Glutamatergic neuron (in vitro differentiated cells): ENCODE measurements at places on chromosomes 4 and X.

GRCh38 chr4:73822389-73822788 is 14.1 kb upstream of the CXCL6 start:
- no peak for DNase-seq

DNA sequence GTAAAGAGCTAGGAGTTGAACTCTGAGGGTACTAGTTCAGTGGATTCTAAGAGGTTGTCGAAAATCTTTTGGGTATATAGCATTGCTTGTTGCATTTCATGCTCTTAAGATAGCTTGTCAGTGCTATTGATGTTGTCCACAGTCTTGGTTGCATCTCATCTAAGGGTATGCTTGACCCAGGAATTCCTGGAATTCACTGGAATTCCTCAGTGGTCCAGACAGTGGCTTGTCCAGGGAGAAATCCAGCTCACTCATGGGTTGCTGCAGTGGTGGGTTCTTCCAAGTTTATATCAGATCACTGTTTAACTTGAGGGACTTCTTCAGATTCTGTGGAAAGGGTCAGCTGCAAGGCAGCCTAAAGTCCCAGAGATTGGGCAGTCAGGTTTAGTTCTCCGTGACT is 29.8 kb upstream of the SMARCAD1 start:
- DNase-seq: no peak

DNA sequence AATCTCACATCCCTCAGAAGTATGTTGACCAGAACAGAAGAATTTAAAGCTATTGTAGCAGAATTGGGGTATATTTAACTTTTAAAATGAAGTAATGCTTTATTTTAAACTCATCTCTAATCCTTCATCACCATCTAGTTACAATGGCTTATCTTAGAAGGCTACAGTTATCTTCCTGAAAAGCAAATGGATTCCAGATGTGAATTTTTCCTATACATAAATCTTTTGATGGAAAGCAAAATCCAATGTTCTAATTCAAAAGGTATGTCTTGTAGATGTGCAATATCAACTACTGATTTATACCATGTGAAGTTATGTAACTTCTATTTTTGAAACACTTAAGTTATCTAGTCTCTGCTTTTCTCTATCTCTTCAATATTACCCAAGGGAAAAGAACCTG is 47.6 kb downstream of the CCNG2 start:
- DNase-seq: no peak

DNA sequence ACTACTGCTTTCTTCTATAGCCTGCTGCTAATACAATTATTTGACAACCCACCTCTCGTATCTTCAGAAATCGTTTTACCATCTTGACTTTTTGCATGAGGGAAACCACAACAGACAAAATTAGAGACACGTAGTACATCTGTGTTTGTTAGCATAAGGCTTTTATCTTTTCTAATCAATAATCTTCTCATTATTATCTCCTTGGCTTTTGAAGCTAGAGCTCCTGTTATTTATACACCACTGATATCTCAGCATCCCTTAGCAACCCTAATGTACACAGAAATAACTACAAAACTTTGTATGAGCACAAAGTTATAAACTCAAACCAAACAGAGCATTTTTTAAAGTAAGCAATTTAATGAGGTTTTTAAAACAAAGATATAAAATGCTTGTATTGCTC is 39.7 kb downstream of the CORIN start:
- no peak for DNase-seq

- DNase-seq: no peak
Observed at GRCh38 chrX:131764216-131764615, 220.3 kb downstream of the OR13H1 start.

- no peak for DNase-seq
Observed at GRCh38 chrX:13750812-13751211, 16.3 kb downstream of the OFD1 start.

DNA sequence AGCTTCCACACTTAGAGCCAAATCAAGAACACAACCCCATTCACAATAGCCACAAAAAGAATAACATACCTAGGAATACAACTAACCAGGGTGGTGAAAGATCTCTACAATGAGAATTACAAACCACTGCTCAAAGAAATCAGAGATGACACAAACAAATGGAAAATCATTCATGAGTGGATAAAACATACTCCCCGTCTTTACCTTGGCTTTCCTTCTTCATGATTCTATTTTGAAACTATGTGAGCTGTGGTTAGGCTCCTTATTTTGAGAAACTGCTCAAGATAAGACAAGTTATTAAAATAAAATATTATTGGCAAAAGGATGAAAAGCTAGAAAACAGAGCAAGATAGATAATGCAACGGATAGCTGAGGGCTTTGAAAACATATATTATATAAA is 598.1 kb upstream of the FAT1 start:
- no peak for DNase-seq

GRCh38 chr4:3747581-3747904 is 18.6 kb upstream of the ADRA2C start:
- peak; percentile 56 for DNase-seq

DNA sequence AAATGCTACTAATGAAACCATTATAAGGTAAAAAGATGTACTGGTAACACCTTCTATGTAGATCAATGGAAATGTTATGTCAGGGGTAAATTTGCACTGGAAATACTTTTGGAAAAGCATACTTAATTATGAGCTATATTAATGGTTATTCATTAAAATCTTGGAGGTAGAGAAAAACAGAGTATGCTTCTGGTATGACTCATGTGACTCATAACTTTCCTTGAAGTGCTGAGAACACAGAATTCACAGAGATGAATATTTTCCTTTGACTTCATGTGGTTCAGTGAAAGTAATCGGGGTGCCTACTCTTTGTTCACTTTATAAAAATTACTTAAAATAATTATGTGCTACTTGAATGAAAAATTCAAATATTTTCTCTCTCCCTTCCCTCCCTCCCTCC is 254.2 kb downstream of the KCTD8 start:
- no peak for DNase-seq

DNA sequence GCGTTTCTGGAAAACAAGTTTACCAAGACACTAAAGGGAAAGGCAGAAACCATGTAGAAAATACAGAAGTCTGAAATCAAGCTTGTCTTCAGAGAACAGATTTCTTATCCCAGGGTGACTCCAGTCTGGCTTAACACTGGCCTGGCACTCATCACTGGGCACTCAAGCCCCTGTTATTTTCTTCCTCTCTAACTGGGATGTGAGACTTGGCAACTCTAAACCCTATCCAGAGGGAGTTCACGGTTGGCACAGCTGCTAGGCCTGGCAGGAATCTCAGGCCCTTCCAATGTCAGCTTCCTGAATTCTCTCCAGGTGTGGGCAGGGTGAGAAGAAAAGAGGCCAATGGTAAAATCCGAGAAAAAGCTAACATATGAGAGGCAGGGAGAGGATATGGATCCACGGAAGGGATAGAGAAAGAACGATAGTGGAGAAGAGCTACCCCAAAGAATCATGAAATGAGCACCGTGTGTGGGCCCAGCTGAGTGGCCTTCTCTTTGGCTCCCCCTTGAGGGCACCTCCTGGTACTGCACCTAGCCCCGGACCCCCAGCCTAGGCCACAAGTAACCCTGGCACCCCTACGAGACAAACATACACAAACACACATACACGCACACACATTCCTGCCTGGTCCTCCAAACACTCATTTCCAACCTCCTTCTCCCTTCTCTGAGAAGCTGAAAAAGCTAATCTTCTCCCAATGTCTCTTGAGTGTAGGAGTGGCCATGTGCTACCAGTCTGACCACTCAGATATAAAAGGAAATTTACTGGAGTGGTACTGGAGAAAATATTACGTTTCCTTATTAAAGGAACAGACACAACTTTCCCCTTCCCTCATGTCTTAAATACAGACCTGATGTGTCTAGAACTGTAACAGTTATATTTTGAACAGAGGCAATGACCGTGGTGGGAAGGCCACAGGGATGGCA is 16.6 kb upstream of the PTCHD1 start:
- DNase-seq: peak; percentile 45

DNA sequence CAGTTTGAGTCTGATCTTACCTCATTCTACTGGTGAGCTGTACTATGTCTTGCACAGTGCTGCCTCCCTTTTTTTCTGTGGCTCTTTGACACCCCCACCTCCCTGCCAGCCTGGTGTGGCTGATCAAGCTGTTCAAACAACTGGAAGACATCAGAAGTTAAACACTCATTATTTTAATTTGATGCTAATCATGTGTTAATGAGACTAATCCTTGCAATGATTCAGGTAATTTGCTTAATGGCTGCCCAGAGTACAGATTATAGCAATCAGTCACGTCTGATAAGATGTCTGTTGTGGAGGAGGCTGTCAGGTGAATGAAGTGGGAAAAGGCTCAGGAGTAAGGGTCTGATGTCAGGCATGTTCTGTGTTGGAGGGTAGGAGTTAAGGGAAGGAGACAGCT is 87.4 kb upstream of the GK2 start:
- DNase-seq: no peak
